Hypothalamus (tissue), 51 donors: ENCODE measurements at places on chromosomes 2 and 18.

- no peak for DNase-seq
Observed at GRCh38 chr2:66445925-66446871, 11.3 kb downstream of the MEIS1 start.

GRCh38 chr2:185567940-185568339, 170.7 kb upstream of the FSIP2 start:
- DNase-seq: no peak

DNA sequence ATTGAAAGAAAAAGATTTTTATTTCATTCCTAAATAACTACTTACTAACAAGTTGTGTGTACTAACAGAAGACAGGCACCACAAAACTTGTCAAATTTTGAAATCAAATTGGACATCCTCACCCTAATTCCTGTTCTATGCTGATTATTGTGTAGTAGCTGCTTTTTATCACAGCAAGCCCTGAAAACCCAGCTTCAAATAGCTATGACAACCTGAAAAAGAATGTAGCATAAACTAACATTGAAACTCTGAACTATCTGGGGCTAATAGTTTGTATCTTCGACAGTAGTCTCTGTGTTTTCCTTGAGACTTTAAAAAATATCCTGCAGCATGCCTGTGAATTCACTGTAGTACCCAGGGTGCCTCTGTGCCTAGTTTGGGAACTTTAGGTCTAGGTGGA, 122.6 kb downstream of the WDPCP start:
- no peak for DNase-seq

GRCh38 chr2:150531591-150531990, 44.1 kb upstream of the RND3 start:
- DNase-seq: no peak

- no peak for DNase-seq
Observed at GRCh38 chr2:234391625-234392024, 105.3 kb downstream of the ARL4C start.

GRCh38 chr18:74901362-74902146, 303.9 kb downstream of the ZNF407 start:
- DNase-seq: no peak

DNA sequence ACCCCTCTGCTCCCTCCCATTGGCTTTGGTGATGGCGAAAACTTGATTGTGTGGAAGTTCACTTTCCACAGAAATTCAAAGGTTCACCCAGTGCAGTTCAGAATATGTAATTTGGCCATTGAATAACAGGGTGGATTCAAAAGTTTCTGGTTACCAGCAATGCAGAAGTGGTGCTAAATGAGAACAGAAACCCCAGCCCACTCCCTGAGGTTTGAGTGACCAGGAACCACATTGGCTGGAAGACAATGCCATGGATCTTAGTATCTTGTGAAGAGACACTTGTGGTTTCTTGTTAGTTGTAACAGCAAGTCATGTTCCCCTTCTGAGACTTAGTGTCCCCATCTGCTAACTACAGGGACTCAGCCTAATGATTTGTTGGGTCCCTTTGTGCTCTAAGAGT, 49.8 kb downstream of the QPCT start:
- no peak for DNase-seq

DNA sequence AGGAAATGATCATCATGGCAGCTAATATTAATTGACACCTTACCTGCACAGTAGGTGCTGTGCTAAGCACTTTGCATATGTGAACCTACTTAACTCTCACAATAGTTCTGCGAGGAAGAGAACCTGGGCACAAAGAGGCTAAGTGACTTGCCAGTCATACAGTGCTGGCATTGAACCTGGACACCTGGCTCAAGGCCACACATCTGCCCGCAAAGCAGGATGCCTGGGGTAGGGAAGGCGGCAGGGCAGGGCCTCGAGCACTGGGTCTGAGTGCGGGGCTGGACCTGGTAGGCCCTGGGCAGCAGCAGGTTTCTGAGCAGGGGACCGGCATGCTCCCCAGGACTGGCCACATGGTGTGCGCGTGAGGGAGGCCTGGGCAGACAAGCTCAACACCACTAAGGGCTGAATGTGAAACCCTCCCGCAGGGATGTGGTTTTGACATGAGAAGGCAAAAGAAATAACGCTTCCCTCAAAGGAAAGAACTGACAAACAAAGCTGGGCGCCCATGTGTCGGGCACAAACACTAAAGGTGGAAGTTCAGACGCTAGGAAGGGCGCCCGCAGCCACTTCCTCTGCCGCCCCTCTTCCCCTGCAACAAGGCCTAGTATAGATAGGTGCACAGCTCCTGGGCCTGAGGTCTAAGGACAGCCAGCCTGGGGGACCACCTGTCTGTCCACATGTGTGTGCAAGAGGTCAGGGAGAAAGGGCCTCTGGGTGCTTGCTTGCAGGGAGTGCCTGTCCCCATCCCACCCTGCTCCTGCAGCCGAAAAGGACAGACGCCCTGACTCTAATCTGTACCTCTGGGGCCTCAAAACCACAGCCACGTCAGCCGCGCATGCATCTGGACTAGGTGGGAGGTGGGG, 92.5 kb downstream of the ZFP36L2 start:
- DNase-seq: no peak

GRCh38 chr18:62446511-62446910, 76.3 kb upstream of the ZCCHC2 start:
- no peak for DNase-seq

- no peak for DNase-seq
Observed at GRCh38 chr18:50073319-50073718, 121.6 kb downstream of the MYO5B start.

DNA sequence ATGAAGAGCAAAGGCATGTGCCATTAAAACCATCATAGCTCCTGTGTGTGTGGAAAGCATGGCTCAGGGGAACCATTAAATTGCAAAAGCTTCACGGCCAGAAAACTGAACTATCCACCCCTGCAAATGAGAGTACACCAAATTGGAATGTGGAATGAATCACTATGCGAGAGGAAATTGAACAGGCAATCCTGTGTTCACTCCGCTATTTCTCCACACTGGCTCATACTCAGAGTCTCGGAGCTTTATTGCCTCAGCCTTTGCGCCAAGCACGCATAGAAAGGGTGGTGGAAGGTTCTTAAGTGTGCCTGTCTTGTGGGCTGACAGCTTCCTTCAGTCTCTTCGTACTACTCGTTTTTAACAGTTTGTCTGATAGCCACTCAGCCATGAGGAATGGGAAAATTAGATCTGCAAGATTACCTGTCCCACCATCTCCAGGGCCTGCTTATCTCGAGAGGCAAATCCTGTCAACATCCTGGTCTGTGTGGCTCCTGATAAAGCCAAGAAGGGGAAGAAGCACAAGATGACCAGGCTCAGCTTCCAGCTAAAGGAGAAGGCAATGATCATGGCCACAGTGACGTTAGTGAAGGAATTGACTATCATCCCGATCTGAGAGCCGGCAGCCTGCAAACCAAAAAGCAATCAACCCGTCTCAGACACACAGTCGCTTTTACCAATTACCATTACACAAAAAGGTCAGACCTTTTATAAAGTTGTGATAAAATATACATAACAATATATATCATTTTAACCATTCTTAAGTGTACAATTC, 34.9 kb downstream of the G6PC2 start:
- DNase-seq: no peak

DNA sequence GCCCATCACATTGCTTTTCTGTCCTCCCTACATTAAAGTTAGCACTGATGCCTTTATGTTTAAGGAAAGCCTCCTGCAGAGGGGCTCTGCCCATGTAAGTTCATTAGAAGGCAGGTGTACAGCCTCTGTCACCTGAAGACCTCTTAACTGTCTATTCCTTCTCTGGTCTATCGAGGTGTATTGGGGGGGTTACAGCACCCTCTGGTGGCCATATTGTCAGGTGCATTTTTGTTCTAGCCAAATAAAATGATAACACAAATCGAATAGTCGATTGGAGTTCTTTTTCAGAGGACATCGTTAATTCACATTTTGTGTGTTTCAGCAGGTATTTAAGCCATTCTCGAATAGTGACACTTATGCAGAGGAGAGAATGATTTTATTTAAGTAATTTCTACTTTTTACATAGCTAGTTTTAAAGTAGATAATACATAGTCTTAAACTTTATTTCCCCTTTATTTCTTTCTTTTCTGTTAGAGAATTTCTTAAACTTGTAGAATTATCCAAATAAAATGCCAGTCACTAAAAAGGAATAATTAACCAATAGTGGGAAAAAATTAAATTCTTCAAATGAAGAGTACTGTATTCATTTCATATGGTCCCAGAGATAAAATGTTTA, 136.8 kb downstream of the NEDD4L start:
- DNase-seq: no peak

GRCh38 chr2:109674894-109675534, 60.9 kb downstream of the SOWAHC start:
- no peak for DNase-seq

- no peak for DNase-seq
Observed at GRCh38 chr2:97005353-97005752, 19.0 kb upstream of the FAM178B start.

DNA sequence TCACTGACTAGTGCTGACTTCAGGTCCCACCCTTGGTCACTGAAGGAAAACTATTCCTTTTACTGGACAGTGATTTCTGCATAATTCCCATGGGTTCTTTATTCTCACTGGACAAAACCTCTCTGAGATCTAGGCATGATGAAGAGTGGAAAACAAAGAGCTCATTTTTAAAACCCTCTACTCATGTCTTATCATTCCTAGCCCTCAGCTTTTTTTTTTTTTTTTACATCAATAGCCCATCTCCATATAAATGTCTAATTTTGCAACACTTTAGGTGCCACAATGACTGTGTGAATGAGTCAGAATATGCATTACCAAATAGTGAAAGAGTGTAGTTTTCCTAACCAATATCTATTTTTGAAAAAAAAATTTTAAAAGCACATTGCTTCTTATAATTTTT, 74.8 kb downstream of the TCF4 start:
- no peak for DNase-seq

DNA sequence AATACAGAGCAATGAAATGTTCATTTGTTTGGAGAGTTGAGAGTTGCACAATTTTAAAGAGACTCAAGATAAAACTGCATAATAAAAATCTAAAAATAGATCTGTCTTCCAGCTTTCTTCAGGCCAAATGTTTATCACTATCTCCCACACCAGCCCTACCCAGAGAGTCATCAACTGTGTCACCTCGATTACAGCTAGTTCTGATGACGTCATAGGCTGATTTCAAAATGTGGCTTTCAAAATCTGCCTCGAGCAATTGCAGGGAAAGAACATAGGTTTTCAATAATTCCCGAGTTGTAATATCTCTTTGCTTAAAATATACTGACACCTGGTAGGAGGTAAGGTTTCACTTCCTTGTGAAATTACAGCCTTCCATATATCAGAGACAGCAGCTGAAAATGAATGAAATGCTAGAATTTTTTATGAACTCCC, 677.6 kb upstream of the ID2 start:
- no peak for DNase-seq

DNA sequence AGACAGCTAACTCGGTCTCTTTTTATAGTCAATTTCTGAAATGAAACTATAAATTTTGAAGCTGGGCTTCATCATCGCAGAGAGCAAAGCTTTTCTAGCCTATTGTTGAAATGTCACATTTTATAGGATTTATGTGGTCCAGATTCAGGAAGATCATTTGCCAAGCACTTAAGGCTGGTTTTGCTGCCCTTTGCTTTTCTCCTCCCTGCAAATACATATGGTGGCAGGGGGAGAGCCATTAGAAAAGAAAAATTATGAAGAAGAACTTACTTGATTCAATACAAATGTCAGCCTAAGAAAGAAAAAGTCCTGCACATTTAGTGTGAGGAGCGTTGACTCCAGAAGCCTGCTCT, 206.9 kb upstream of the NRP2 start:
- no peak for DNase-seq

DNA sequence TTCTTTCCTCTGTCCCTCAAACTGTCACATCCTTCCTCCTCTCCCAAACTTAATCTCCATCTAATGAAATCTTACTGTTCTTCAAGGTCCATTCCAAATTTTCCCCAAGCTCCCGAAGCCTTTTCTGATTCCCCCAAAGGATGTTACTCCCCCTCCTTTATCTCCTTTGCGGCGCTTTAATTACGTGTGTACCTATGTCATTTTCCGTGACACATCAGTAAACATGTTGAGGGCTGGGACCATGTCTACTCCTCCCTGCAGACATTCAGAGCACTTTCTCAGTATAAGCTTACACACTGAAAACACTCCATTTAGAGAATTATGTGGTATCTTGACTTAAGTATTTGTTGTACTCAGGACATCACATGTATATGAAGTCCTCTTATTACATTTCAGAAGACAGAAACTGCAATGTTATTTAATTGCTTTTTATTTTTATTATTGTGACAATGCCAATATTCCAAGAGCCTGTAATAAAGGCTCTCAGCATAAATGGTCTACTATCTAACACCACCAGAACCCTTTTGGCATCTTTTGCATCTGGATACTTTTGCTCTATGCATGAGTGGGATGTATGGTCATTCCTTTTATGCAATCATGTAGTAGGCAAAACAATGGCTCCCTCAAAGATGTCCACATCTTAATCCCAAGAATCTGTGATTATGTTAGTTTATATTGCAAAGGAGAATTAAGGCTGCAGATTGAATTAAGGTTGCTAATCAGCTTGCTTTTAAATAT, 1.8 kb downstream of the NMI start:
- no peak for DNase-seq

- DNase-seq: no peak
Observed at GRCh38 chr18:10259901-10260300, 194.5 kb upstream of the APCDD1 start.

DNA sequence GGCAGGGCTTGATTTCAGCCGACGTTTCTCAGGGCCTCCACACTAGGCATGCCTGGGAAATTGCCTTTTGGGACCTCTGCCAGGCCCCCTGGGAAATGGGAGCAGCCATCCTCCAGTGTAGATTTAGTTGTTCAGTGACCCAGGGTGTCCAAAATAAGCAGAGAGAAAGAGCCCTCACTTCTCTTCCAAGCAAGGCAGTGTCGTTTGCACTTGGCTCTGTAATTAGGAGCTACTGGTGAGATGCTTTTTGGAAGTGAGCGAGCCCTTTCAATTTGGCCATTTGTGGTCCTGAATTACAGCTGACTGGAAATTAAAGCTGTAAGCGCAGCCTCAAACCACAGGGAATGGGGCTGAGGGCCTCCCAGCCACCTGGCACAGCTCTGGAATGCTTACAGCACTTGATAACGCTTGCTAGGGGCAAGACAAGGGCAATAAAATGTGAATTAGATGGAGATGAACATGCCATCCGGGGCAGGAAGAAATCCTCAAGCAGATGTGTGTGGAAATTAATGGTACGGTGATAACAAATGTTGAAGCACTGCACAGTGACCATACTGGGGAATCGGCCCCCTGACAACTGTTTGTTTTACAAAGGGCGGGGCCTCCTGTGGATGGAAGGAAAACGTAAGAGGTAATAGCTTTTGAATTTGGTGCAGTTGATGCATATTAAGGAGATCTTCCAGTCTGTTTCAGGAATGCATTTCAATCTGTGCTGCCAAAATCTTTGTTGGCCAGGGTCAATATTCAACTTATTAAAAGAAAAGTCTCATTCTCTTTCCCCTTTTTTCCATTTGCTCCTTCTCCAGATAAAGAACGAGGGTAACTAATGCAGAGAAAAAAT, 173.1 kb downstream of the UXS1 start:
- DNase-seq: peak; percentile 53

DNA sequence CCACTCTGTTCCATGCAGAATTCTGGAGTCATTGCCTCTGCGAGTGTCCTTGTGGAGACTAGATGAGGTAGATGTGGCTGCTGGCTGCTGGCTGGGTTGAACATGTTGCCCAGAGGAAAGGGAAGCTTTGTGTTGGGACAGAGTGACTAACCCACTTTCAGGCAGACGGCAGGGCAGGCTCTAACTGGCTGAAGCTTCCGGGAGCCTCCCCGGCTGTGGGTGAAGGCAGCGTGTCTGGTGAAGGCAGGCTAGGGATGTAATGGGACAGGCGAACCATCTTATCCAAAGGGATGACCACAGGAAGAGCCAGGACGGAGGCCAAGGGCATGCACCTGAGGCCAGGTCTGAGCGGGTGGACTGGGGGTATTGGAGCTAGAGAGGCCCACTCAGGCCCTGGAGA, 16.0 kb downstream of the ASPRV1 start:
- DNase-seq: no peak
